Hepatocyte (in vitro differentiated cells): ENCODE measurements at places on chromosomes 7 and 10. TPM values are rescaled to one million over a fixed set of nuclear protein-coding genes. Genes with fewer than 3 reads are reported as not detected.

CPA1 gene
- polyA plus RNA-seq = 4.4 and 5.8 TPM in 2 replicates

DNAJB6 gene
- polyA plus RNA-seq = 106 and 110 TPM in 2 replicates

GRCh38 chr10:97222326-97222961 lies 36.7 kb upstream of the SLIT1 start:
- DNase-seq = peak; percentile 68

DNA sequence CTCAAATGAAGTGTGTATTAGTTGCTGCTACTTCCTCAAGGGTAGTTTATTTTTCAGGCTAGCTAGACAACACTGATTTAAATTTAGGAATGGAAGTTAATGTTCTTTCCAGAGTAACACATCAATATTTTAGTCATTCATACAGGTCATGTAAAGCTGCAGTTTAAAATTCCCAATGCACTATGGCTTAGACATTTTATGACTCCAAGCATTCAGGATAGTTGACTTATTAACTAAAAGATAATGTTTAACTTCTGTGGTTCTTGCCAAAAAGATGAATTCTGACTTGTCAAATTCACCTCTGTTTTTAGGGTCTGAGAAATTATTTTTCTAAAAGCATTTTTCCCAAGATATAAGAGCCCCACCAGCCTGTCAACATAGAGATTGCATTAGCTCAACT lies 131.9 kb downstream of the TFPI2 start:
- no peak for DNase-seq

DNA sequence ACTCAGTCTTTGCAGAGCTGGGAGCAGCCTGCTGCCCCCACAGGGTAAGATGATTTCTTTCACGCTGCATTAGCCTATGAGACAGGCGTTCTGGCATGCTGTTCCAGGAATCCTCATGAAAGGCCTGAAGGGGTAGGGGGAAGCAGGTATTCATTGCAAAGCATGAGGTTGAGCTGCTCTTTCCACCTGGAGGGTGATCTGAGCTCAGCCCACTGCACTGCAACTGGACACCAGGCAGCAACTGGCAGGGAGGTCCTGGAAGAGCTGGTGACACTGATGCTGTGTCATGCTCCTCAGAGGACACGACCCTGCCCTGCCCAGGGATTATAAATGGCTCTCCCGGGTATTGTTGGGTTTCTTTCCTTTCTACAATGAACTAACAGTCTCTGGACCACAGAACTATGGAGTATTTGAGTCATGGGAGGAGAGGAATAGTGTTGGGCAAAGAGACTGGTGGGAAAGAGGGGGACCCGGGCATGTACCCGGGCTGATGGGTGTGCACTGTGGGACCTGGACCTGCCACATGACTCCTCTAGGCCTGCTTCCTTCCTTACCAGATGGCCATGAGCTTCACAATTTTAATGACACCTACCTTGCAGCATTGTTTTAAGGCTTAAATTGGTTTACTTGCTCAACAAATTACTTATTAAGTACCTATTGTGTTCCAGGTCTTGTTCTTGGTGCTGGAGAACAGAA lies 24.3 kb downstream of the SLC25A28 start:
- peak; percentile 31 for DNase-seq

DNA sequence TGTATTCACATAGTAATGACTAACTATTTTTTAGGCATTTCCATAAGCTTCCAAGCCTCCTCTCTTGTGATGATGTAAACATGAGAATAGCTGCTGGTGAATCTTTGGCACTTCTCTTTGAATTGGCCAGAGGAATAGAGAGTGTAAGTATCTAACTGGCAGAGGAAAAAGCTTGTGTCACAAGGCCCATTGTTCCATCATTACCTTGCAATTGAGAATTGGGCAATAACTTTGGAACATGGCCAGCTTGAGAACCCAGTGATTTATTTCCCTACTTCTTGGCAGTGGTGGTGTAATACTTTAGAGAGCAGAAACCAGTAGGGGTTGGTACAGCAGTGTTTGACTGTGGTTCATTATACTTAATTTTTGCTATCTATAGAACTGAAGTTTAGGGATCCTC lies 12.0 kb downstream of the IFRD1 start:
- peak; percentile 50 for DNase-seq

DNA sequence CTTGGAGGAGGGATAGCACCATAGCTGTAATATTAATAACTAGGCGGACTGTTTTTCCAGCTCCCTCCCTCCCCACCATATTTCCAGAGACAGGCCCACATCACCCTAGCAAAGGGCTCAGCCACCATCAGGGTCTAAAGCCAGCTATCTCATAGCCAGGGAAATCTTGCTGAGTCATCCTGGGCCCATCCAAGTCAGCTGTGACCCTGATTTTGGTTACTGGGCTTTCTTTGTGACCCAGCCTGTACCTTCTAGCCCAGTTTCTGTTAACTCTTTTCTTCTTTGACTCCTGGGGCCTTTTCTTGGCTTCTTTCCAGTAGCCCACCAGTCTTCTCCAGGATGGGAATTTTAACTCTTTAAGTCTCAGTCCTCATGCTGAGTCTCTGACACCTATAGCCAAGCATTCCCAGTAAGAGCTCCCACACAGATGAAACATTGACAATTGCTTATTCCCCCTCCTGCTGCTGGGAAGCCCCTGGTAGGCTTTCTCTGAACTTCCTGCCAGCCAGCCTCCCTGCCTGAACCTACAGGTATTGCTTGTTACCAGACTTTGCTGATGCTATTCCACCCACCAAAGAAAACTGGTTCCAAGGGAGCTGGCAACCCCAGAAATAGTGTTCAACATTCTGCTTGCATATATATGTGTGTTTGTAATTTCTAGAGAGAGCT lies 34.8 kb upstream of the ADO start:
- DNase-seq = no peak
